ENCODE measurements at places on chromosomes 3 and 15.
A peak's percentile ranks its signal among the peaks of the same experiment; 100 is the strongest.

- DNase-seq: peak; percentile 99
Measured at GRCh38 chr3:38136777-38137614, at the start of gene ACAA1. Gene ACAA1 (minus strand): TSS chr3:38137127. CDS start chr3:38137035, 92 bp downstream.

DNA sequence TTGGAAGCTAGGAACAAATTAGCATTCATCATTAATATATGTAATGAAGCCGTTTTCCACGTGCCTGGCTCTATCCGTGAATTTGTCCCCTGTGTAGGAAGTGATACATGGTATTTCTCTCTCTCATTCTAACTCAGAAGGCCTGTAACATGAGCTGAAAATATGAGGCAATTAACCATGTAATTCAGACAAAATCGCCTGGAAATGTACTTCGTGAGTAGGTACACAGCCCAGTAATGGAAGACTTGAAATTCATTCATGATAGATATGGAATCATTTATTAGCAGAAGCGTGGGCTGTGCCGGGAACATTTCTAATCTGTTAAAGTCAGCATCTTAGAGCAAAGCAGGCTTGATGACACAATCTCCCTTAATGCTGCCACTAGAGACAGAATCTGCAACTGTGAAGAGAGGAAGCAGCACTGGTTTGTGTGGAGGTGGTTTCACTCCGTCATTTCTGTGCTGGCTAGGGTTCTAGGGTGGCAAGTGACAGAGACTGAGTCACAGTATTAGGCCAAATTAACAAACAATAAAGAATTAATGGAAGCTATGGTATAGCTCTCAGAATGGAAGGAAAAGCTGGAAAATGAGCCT, 225.0 kb upstream of the PROK2 start:
- peak; percentile 63 for DNase-seq

- no peak for DNase-seq
Measured at GRCh38 chr3:4825436-4826236, 153.6 kb upstream of the BHLHE40 start.

DNA sequence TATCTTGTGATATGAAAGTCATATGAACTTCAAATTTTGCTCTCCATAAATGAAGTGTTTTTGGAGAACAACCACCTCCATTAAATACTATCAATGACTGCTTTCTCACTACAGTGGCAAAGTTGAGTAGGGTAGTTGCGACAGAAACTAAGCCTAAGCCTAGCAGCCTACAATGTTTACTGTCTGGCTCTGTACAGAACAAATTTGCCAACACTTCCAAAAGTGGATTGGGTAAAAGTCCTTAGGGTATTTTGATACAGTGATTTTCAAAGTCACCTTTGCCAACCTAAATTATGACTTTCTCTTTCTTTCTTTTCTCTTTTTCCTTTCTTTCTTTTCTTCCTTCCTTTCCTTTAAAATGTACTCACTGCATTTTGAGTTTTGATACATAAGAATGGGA, 142.6 kb downstream of the PLCL2 start:
- DNase-seq: no peak

- no peak for DNase-seq
Measured at GRCh38 chr3:143090976-143091837, 28.4 kb upstream of the CHST2 start.

- no peak for DNase-seq
Measured at GRCh38 chr3:11543141-11543947, 100.4 kb downstream of the VGLL4 start.

- no peak for DNase-seq
Measured at GRCh38 chr15:27846722-27847395, 252.3 kb downstream of the OCA2 start.

GRCh38 chr15:56460071-56460470, 4.9 kb downstream of the MNS1 start:
- peak; percentile 73 for DNase-seq

- DNase-seq: no peak
Measured at GRCh38 chr3:24365168-24365567, 129.5 kb downstream of the THRB start.

DNA sequence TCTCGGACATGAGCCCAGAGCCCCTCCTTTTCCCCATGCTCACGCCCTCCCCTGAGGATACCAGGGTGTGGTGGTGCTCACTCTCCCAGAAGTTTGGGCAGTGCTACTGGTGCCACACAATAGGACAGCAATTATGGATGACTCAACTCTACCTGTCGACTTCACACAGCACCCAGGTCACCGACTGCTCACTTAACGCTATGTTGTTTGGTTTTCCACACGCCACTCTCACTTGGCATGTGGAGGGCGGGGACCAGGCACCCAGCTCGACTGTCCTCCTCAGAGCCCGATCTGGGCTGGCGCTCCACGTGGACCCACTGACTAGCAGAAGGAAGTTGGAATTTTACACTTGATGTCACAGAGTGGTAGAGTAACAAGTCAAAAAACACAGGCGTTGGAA, 30.9 kb downstream of the STIMATE start:
- DNase-seq: no peak

GRCh38 chr3:106371971-106372805, 503.4 kb upstream of the CBLB start:
- no peak for DNase-seq

- peak; percentile 34 for DNase-seq
Measured at GRCh38 chr3:133159498-133160475, 121.6 kb downstream of the TMEM108 start.

DNA sequence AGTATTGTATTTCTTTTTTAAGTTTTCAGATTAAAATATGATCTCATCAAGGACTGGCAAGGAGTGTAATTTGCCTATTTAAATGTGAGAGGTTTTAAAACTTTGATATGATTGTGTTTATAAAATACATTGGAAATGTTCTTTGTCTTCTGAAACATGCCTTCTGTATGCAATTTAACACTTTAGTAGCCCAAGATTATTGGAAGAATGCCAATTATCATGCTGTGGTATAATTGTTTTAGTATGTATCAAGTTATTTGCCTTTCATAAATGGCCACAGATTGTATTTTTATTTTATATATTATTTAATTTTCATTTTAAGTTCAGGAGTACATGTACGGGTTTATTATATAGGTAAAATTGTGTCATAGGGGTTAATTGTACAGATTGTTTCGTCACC, 31.7 kb downstream of the ECT2 start:
- DNase-seq: no peak

DNA sequence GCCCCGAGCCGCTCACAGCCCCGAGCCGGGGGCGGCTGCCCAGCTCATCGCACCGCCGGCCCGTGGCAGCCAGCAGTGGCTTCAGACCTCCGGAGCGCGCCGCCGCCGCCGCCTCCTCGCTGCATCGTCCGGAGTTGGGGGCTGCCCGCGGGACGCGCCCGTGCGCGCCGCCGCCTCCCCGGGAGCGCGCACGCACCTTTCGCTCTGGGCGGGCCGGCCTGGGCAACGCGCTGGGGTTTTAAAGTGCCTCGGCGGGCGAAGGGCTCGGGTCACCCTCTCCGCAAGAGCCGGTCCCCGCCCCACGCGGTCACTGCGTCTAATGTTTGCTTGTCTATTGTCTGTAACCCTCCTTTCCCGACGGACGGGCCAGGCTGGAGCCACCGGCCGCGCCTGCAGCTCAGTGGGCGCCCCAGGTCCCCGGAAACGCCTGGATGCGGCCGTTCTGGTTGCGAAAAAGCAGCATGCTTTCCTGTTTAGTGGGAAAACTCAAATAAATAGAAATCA, at the start of gene RYK:
Gene RYK, minus strand, starts transcription at position 143 of the 504 bp plus-strand sequence. CDS start 205 bp downstream, outside the sequence.
- DNase-seq: peak; percentile 39

DNA sequence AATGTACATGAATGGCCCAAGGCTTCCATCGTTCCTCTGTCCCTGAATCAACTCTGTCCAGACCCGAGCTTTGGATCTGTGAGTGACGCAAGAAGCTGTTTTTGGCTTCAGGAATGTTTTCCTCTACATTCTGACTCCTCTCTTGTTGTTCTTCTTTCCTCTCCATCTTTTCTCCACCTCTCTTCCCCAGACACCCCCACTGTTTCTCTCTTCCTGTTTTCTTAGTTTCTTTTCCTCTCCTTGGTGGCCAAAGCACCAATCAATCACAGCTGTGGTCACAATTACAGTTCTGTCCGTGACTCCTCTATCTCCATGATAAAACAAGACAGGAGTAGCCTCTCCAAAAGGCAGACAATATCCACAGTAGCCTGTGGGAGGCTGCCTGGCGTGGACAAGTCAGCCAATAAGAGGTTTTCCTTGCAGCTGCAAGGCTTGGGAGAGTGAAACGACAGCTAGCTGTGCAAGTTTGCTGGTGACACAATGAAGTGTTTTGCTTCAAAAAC, 4.9 kb upstream of the TMEM212 start:
- peak; percentile 93 for DNase-seq

GRCh38 chr15:96363707-96364106, 33.2 kb downstream of the NR2F2 start:
- no peak for DNase-seq

GRCh38 chr15:23760024-23760423, 72.9 kb upstream of the NDN start:
- DNase-seq: no peak

GRCh38 chr3:157219215-157219614, 59.3 kb upstream of the CCNL1 start:
- no peak for DNase-seq

GRCh38 chr3:50120364-50121071, 31.8 kb downstream of the RBM5 start:
- DNase-seq: no peak

DNA sequence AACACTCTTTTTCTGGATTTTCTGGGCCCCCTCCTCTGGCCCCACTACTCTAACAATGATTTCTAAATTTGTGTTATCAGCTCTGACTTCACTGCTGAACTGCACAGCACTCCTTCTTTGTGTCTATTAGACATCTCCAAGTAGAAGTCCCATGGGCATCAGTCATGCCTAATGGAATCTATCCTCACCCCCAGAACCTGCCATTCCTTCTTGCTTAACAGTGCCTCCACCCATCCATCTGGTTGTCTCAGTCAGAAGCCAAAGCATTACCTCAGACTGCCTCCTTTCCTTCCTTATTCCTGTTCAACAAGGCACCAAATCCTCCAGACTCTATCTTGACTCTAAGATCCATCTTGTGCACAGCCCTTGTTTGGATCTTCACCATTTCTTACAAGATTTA, 36.2 kb downstream of the SSR3 start:
- DNase-seq: no peak

GRCh38 chr3:190169877-190170276, 49.2 kb upstream of the P3H2 start:
- no peak for DNase-seq

- peak; percentile 99 for DNase-seq
Measured at GRCh38 chr15:67080900-67081431, 15.6 kb downstream of the SMAD3 start.

DNA sequence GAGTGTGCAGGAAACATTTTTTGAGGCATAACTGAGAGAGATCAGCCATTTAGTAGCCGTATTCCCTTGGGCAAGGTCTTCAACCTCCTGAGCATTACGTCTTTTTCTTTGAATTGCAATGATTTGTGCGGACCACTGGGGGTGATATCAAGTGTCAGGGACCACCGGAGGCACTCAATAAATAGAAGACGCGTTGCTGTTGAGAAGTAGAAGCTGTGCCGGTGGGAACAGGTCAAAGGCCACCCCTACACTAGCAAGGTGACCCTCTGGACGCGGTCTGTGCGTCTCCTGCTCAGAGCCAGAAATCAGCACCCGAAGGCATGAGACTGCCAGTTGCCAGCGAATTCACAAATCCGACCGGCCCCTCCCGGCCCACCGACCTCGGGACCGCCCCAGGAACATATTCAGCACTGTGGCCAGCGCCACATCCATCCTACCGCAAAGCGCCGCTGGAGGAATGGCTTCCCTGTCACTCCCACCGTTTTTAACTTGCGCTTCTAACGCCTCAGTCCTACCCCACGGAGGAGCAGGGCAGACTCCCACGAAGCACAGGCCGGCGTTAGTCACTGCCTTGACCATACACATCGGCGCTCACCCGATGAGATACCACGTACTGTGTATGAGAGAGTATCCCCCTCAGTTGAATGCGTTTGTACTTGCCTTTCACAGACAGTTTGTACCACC, 1.4 kb upstream of the GHSR start:
- no peak for DNase-seq

- DNase-seq: peak; percentile 31
Measured at GRCh38 chr3:45670436-45670835, 18.8 kb upstream of the SACM1L start.

DNA sequence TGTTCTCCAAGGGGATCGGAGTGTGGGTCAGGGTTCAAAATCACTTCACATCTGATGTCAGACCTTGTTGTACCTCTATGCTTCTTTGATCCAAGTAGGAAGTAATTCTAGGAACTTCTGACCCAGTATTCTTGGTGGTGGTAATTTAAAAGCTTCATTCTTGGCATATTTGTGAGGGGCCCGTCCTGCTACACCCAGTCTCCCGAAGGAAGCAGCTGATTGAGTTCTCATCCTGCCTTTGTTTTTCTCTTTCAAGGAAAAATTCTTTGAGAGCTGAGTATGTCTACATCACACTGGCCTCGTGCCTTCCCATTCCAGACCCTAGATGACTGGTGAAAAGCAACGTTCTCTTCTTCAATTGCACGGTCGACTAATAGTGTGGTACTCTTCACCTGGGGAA, 234.4 kb upstream of the TPRG1 start:
- no peak for DNase-seq

All from MV-4-11 (cell line).